Cerebellum (tissue), 4 donors: ENCODE measurements at places on chromosomes 1 and 21. TPM values are rescaled to one million over a fixed set of nuclear protein-coding genes. Genes with fewer than 3 reads are reported as not detected.

Gene ESRRG
- 131 TPM for total RNA-seq

Gene MMP23B
- total RNA-seq: 0.64 TPM

Gene CR1L
- total RNA-seq: 0.73 TPM

Gene CAPN2
- total RNA-seq: 61.2 TPM

Gene TATDN3
- 20.8 TPM for total RNA-seq

Gene SLC22A15
- 32.8 TPM for total RNA-seq

Gene C4BPA
- not detected for total RNA-seq

Gene F5
- 0.18 TPM for total RNA-seq

Gene RNF186
- not detected for total RNA-seq

Gene HMCN1
- 10.8 TPM for total RNA-seq

Gene GJA8
- not detected for total RNA-seq

Gene RCAN3
- 24.1 TPM for total RNA-seq

Gene PPM1J
- 1.00 TPM for total RNA-seq

Gene PCBP3
- 27.7 TPM for total RNA-seq

Gene SPRR1B
- not detected for total RNA-seq
